ENCODE measurements at places on chromosomes 11 and 22.

GRCh38 chr11:11816511-11817314 lies 25.1 kb upstream of the USP47 start:
- peak; percentile 52 for DNase-seq

- DNase-seq: no peak
Measured at GRCh38 chr11:59172345-59173079, 580 bp downstream of the DTX4 start.

- no peak for DNase-seq
Measured at GRCh38 chr11:85752890-85753581, 57.9 kb downstream of the SYTL2 start.

GRCh38 chr11:94787801-94788200 lies 19.6 kb downstream of the AMOTL1 start:
- DNase-seq: no peak

GRCh38 chr11:19677381-19678080 lies 35.1 kb upstream of the NAV2 start:
- peak; percentile 38 for DNase-seq

DNA sequence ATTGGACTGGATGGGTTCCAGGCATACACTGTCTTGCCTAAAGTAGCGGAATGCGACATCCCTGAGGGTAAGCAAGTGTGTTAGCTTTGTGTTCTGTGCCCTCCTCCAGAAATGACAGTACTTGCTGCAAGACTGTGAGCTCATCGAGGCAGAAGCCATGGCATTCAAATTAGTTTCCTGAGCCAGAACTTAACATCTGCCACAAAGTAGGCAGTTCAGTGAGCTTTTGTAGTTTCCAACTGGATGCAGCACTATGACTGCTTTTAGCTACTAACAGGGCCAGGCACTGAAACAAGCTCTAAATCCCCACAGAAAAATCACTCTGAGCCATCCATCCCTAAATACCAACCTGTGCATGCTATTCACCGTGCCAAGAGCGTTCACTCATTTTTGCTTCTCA lies 1.2 kb upstream of the FAR1 start:
- peak; percentile 43 for DNase-seq

DNA sequence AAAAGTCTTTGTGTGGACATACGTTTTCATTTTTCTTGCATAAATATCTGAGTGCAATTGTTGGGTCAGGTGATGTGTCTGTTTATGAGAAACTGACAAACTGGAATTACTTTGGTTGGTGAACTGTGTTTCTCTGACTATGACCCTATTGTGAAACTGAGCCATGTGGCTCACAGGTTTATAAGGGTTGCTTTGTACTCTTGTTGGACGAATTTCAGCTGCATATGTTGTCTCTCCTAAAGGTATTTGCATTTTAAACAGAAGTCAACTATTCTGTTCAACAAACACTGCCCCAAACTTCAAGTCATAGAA lies 34.4 kb upstream of the RASD2 start:
- DNase-seq: no peak

GRCh38 chr11:91795139-91795887 lies 429.3 kb upstream of the FAT3 start:
- no peak for DNase-seq

DNA sequence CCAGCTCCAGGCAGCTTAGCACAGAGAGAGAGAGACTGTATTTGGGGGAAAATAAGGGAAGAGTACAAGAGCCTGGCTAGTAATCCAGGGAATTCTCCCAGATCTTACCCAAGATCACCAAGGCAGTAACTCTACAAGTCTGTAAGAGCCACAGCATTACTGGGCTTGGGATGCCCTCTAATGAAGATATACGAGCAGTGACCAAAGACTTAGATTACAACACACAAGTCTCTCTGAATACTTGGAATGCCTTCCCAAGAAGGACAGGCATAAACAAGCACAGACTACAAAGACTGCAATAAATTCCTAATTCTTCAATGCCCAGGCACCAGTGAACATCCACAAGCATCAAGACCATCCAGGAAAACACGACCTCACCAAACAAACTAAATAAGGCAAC lies 17.7 kb downstream of the DNAJC24 start:
- DNase-seq: peak; percentile 68

DNA sequence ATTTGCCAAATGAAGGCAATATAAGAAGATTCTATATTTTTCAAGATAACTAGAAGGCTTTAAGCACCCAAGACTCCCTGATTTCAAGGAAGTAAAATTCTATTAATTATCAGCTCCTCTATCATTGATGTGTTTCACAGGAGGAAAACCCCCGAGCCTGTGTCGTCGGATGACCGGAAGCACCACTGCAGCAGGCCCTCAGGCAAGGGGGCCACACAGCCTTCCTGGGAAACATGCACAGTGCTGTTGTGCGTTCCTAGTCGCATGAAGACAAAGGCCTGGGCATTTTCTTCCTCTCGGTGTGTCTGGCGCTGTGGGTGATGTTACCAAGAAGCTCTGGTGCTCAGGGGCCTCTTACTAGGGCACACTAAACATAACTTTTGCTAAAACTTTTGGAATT lies 16.4 kb downstream of the CLTCL1 start:
- no peak for DNase-seq

- no peak for DNase-seq
Measured at GRCh38 chr11:44620328-44620725, 54.9 kb downstream of the CD82 start.

DNA sequence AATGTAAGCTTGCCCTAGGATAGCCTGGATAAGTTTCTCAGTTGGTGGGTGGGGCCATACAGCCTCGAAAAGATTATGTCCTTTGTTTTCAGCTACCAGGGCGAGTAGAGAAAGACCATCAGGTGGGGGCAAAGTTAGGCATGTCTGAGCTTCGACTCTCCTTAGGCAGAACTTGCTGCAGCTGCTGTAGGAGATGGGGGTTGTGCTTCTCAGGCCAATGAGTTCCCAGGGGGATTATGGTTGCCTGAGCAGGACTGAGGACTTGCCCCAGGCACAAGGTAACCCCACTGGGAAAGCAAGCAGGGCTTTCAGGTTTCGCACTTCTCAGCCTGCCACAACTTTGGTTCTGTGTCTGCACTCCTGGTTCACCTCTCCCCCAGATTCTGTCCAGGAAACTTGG lies 173.4 kb upstream of the SESN3 start:
- no peak for DNase-seq

- DNase-seq: peak; percentile 54
Measured at GRCh38 chr11:14451825-14452224, 47.8 kb downstream of the COPB1 start.

DNA sequence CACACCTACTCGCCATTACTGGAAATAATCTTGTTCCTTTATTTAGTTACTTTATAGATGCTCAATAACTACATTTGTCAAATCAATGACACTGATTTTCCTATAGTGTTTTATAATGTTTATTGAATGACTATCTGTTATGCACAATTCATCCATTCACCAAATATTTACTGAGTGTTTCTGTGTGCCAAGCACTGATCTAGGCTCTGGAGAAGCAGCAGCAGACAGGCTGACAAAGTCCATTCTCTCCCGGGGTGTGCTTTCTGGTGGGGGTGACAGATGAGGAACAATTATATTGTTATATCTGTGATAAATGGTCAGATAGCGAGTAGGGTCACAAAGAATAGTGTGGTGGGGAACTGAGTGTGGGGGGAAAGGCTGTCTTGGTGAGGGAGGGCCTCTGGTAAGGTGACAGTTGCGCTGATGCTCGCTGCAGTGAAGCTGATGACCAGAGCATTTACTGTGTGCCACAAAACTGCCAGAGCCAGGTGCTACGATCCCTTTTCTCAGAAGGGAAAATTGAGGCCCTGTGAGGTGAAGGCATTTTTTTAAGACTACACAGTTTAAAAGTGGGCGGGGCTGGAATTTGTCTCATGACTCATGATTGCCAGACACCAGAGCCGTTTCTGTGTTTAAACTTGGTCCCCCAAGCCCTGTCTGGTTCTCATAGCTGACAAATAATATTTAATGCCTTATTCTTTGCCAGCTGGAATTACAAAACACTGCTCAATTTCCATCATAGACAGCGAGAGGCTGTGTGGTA lies 10.2 kb downstream of the PACS1 start:
- DNase-seq: peak; percentile 90

- peak; percentile 11 for DNase-seq
Measured at GRCh38 chr11:62125316-62125715, 1.5 kb downstream of the INCENP start.

Data from EH (cell line).